ENCODE measurements at places on chromosomes 6 and 20.
A peak's percentile ranks its signal among the peaks of the same experiment; 100 is the strongest.

GRCh38 chr6:10381830-10382208, 33.1 kb downstream of the TFAP2A start:
- no peak for DNase-seq

DNA sequence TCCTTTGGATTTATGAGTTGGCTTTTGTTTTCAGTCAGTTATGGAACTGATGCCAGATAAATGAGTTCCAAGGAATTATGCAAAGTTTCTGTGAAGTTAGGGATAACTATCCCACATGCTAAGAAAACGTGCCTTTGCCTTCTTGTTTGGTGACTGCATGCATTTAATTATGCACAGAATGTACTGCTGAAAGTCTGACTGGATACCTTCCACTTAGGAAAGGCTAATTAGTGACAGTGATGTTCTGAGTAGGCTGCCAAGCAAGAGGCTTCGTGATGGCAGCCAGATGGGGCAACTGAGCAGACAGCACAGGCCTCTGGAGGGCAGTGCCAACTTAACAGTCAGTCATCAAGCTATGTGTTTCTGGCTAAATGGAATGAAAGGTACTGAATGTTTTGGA, 289.9 kb downstream of the CD109 start:
- peak; percentile 60 for DNase-seq

DNA sequence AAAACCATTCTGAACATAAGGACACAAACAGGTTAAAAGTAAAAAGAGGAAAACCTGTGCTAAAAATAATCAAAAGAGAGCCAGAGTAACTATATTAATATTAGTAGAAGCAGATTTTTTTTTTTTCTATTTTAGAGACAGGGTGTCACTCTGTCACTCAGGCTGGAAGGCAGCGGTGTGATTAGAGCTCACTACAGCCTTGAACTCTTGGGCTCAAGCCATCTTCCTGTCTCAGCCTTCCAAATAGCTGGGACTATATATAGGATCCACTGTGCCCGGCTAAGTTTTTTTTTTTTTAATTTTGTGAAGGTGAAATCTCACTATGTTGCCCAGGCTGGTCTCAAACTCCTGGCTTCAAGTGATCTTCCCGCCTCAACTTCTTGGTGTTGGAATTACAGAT, 33.4 kb upstream of the PLN start:
- no peak for DNase-seq

DNA sequence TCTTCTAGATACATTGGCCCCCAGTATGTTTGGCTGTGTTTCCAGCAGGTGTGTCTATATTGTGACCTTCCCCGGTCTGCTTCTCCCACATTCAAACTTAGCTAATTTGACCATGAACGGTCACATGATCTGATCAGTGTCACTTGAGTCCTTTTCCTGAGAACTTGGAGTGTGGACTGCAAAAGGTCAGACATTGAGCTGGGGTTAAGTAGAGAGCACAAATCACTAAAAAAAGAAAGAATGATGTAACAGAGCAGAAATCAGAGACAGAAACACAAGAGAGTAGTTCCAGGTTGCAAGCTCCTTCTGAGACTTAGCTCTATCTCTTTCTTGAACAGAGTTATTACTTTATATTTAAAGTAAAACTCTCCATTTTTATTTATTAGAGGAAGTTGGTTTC, 733.9 kb downstream of the CBLN4 start:
- DNase-seq, result no peak

- no peak for DNase-seq
These were observed 110.3 kb upstream of the PRSS16 start for GRCh38 chr6:27136978-27137814.

DNA sequence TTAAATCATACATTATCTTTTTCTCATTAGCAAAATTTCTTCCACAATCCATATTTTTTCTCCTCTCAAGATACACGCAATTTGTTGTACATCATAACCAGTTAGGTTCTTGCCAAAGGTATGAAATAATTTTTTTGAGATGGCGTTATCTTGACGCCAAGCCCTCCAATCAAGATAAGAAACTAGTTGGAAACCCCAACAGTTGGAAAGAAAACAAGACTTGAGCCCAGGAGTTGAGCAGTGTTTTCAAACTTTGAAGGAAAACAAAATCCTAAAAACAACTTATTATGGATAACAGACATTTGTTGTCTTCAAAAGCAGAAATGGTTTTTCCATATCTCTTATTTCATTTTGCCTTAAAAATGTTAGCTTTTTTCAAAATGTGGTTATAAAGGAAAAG, 184.8 kb downstream of the SLC24A3 start:
- no peak for DNase-seq

DNA sequence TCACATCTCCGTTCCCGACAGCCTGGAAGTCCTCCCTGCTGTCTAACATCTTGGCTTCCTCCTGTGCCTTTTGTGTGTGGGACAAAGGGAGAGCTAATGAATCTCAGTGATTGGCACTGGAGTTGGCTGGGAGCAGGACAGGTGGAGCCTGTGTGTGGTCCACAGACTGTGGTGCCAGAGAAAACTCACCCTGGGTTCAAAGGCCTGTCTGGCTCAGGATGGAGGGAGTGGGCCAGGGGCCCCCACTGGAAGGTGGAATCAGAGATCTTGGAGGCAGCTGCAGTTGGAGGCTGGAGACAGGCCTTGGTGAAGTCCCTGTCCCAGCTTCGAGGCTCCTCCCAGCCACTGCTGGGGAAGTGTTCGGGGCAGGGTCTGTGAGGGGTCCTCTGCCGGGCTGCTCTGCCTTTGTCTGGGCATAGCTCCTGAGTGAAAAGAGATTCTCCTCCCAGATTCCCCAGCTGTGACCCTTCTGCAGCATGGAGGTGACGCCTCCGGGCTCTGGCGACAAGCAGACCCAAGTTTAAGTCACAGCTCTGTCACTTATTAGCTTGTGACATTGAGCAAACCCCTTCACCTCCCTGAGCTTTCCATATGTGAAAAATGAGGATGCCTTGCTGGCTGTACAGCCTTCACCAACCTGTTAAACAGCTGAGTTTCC, 13.9 kb upstream of the ITPR3 start:
- no peak for DNase-seq

GRCh38 chr6:30837870-30838269, 46.4 kb upstream of the DDR1 start:
- no peak for DNase-seq

GRCh38 chr20:47940101-47940813, 155.0 kb upstream of the SULF2 start:
- DNase-seq, result no peak

GRCh38 chr20:52787216-52787615, 184.9 kb upstream of the TSHZ2 start:
- DNase-seq, result no peak

DNA sequence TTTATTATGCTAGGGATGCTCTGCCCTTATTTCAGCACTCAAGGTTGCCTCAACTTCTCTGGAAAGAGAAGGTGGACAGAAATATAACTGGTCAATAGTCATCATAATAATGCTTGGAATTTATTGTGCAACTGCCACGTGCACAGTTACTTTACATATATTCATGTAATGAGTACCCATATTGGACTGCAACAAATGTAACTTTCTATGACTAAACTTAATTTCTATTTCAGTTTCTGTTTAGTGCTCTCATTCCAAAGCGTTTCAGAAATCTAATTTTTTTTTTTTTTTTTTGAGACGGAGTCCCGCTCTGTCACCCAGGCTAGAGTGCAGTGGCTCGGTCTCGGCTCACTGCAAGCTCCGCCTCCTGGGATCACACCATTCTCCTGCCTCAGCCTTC, 28.3 kb upstream of the CD83 start:
- DNase-seq, result no peak

DNA sequence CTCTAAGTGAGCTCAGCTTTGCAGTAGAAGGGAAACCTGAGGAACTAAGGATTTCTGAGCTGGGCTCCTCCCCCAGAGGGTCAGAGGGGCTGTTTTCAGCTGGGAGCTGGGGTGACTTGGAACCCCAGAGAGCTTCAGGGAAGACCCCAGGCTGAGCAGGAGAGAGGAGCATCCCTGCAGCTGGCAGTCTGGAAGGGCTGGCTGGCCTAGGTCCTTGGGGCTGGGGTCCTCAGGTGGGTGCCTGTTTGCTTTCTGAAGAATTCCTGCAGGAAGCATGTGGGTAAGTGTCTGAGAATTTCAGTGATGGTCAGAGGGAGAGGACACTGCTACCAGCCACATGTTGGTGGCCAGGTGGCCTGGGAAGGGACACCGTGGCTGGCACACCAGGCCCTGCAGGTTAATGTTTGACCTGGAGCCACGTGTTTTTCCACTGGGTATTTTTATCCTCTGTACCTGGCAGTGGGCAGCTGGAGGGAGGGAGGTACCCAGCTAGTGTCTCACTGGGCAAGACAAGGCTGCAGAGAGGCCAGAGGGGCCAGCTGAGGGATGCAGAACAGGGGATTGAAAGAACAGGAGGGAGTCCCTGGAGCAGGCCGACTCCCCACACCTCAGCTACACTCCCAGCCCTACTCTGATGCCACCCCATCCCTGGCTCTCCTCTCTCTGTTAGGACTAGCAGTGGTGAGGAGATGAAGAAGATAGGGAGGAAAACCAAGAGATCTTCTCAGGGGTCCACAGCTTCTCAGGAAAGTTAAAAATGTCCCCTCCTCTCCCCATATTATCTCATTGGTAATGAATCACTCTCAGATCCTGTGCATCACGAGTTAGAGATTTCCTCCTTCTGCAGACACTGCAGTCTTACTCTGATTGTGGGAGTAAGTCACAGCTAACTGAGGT, 143.6 kb downstream of the VEGFA start:
- DNase-seq, result no peak

GRCh38 chr6:87742106-87742505, 40.1 kb upstream of the AKIRIN2 start:
- no peak for DNase-seq

DNA sequence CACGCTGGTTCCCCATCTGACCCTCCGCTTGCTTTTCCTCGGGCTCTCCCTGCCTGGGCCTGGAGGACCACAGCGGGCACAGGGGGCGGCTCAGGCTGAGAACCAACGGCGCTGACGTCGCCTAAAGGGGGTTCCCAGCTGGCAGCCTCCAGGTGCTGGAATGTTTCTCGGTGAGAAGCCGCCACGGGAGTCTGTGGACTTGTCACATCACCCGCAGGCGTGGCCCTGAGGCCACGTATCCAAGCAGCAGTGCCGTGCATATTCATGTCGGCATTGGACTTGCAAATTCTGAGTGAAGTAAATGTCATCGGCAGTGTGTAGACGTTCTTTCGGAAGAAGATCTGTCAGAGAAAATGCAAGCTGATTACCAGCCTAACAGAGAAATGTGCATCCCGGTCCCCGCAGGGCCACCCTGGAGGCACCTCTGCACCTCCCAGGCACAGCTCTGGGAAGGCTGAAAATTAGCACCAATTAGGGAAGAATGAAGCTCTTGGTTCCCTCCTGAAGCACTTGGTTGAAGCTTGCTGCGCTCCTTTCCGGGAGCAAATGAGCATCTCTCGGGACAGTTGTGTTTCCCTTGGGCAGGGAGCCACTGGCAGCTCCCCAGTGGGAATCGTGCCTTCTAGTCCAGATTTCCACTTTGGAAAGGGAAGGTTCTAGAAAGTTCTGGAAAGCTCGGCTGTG, 24.3 kb downstream of the NTSR1 start:
- no peak for DNase-seq
